ENCODE measurements at places on chromosomes 6 and 20.
A peak's percentile ranks its signal among the peaks of the same experiment; 100 is the strongest.

DNA sequence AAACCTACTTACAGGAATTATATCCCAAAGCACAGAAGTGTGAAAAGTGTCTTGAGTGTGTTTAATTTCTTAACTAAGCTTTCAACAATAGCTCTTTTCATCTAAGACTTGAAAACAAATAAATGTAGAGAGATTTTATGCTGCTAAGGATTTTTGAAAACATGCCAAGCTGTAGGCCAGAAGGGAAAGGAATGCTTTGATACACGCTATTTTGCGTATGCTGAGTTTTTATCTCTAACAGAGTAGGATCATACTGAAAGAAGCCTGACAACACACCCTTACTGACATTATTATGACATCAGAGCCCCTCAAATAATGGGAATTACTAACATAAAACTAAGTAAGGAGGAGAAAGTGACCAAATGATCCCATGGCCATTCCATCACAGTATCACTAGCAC lies 265.5 kb downstream of the KHDC1L start:
- DNase-seq = no peak

DNA sequence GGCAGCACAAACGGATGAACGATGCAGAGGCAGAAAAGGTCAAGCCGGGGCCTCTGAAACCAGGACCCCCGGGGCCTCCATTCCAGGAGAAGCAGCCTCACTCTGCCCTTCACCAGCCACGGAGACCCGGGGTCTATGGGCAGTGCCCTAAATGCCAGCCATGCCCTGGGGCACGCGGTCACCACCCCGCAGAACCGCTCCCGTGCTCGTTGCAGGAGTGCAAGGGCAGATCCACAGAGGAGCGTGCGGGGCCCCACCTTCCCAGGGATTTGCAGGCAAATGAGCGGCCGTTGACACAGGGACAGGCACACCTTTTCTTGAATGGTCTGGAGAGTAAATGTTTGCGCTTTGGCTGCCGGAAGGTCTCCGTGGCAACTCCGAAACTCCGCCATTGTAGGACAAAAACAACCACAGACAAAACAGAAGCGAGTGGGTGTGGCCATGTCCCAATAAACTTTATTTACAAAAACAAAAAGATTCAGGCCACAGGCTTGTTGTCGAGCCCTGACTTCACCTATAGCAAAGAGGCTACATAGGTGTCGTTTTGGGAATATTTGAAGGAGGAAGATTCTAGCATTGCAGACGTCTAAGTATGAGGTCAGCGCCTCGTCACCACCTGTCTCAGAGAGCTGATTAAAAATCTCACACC lies 163.3 kb downstream of the TAF4 start:
- DNase-seq = no peak

DNA sequence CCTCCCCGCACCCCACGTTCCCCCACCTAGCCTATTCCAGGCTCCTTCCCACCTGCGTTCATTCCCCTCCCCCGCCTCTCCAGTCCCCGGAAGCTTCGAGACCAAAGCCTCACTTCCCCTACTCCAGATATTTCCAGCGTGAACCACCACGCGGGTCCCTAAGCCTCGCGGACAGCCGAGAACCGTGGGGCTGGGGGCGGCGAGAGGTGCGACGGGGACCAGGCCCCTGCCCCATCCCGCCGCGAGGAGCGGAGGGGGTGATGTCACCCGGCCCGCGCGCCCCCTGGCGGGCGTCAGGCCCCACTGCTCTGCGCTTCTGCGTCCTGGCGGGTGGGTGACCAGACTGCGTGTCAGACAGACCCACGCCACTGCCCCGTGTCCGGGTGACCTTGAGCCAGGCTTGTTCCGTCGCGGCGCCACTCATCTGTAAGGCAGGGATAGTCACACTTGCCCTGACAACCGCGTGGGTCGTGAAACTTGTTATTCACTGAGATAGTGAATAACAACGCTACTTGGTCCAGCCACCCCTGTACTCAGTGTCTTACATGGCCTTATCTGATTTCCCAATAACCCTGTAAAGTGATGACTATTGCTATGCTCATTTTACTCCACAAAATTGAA lies 9.0 kb upstream of the HSP90AB1 start:
- DNase-seq = peak; percentile 56

- no peak for DNase-seq
Observed at GRCh38 chr20:46253391-46253790, 54.9 kb downstream of the CDH22 start.

- no peak for DNase-seq
Observed at GRCh38 chr6:69871107-69871506, 4.8 kb downstream of the COL19A1 start.

GRCh38 chr6:117344444-117345291 lies 79.3 kb downstream of the VGLL2 start:
- DNase-seq = no peak

DNA sequence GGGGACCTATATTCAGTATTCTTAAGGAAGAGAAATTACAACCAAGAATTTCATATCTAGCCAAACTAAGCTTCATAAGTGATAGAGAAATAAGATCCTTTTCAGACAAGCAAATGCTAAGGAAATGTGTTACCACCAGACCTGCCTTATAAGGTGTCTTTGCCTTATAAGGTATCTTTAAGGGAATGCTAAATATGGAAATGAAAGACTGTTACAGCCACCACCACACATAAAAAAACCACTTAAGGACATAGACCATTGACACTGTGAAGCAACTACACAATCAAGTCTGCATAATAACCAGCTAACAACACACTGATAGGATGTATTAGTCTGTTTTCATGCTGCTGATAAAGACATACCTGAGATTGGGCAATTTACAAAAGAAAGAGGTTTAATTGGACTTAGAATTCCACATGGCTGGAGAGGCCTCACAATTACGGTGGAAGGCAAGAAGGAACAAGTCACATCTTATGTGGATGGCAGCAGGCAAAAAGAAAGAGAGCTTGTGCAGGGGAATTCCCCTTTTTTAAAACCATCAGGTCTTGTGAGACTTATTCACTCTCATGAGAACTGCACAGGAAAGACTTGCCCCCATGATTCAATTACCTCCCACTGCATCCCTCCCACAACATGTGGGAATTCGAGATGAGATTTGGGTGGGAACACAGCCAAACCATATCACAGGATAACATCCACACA lies 119.2 kb upstream of the LAMA2 start:
- DNase-seq = no peak

DNA sequence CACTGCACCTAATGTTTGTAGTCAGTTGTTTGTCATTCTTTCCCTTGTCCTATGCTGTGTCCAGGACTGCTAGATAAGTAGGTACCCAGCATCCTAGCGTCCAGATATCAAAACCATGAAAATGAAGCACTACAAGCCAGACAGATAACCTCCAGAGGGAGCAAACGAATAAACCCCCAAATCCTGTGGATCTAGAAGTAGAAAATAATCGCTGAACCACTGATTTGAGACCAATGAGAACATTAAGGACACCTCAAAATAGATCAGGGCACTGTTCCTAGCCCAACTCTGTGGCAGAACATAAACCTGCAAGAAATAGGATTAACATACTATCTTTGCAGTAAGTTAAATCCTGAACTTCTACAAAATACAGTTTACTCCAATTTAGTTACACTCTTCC lies 1.1 kb upstream of the KLHL32 start:
- no peak for DNase-seq

DNA sequence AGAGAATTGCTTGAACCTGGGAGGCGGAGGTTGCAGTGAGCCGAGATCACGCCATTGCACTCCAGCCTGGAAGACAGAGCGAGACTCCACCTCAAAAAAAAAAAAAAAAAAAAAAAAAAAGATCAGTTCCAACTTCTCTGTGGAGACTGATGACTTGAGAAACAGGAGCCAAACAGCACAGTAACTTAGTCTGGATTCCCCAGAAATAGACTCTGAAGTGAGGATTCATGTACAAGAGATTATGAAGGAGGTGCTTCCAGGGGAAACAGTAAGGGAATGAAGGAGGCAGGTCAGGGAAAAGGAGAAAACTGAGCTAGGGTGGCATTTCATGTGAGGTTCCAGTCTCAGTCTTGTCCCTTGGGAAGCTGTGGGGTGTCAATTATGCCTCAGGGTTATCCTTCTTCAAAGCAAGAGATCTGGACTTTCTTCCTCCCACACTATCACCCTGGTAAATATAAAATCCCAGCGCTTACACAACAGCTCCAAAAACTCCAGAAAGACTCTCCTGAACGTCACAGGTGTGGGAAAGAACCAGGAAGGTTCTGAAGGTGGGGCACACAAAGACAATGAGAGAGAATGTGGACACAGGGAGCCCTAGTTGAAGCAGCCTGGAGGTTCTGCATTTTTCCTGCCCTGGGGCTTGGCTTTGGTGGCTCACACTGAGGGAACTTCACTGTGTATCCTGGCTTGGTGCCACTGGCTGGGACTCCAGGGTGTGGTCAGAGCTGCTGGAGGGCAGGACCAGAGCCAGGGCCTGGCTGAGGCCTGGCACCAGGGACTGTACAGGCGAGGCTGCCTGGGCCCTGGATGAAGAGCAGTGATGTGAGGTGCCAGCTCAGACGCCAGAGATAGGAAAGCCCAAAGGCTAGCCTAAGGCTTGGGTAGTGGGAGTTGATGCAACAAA lies 46.8 kb downstream of the PCNA start:
- peak; percentile 84 for DNase-seq

DNA sequence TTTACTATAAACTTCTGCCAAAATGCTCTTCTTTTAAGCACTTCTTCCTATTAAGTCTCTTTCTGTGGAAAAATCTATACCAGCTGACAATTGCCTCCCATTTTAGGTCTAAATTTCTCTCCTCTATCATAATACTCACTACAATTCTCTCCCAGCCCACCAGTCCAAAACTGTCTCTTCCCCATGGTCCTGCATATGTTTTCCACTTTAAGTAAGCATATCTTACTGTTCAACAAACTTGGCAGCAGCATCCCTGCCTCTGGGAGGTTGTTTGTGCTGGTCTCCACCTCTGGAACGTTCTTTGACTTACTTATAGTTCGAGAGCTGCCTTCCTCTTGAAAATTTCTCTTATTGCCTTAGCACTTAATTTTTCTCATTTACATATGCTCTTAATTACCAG lies 180.5 kb downstream of the COL12A1 start:
- DNase-seq = no peak

- DNase-seq = no peak
Observed at GRCh38 chr6:28838289-28838633, 85.5 kb downstream of the TRIM27 start.

DNA sequence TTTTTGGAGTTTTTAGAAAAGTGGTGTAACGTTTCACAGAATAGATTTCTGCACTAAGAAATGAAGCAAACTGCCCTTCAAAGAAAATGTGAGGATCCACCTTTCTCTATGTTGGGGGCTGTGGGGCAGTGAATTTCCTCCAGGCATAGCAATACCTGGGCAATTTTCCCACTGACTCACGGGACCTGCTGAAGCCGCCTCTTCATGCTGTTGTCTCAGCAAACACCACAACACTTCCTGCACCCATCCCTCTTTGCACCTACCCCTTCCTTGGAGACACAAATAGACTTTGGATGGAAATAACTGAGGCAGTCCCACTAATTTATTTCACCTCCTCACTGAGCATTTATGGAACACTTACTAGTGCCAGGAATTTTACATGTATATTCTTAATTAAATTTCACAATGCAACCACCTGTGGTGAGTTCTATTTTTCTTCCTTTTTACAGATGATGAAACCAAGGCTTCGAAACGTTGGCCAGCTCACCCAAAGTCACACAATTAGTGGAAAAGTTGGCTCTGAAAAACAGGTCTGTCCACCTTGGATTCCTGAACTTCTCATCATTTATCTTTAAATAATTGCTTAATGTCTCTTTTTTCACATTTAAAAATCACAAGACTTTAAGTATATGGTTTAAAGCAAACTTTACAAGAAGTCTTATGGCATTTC lies 17.2 kb upstream of the ADGRF1 start:
- DNase-seq = no peak

- DNase-seq = no peak
Observed at GRCh38 chr6:111817451-111818120, 55.7 kb downstream of the FYN start.

- no peak for DNase-seq
Observed at GRCh38 chr6:110543106-110543505, 66.7 kb upstream of the SLC22A16 start.

DNA sequence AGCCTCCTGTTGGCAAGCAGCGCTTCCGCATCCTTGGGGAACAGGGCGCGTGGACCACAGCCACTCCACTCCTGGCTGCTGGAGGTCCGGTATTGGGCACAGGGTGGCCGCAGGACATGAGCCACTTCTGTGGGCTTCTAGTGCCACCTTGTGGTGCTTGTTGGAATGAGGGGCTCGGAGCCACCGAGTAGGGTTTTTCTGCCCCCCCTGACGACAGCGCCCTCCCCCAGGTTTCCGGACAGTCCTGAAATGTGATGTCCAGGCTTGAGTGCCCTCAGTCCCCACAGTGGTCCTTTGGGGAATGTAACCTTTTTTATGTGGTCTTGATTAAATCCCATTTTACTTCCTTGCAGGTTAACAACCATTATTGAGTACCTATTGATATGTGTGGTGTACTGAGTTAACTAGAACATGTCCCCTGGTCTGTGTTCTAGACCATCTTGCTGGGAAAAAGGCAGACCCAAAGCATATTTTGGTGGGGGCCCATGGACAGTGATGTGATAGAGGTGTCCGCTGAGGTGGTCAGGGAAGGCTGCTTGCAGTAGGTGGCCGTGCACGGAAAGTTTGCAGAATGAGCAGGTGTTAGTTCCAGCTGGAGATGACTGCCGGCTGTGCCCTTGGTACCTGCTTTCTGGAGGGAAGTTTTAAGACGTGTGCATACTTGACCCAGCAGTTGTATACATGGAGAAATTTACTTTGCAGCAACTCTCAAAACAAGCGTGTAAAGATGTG lies 70.0 kb downstream of the PTPN1 start:
- peak; percentile 52 for DNase-seq

DNA sequence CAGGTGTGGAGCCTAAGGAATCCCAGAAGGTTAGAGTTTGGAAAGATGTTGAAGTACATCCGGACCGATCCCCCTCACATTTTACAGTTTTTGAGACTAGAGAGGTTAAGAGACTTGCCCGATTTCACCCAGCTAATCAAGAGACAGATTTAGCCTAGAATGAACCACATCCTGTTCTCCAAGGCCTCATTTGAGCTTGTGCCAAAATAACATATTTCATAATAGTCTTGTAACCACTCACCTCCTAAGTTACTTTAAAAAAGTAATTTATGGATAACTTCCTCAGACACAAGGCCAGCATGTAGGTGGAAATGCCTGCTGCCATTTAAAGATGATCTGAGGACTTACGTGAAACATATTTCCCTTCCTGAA lies 39.8 kb upstream of the ARHGAP18 start:
- peak; percentile 90 for DNase-seq

DNA sequence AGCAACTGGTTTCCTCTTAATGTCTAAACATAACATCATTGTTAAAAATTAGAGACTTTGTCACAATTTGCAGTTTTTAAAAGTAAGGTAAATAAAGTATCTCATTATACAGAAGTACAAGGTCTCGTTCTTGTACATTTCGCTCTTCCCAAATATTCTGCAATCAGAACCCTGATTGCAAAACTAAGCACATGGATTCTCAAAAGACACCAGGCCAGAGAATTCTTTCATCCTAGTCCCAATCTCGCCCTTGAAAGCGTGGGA lies 355 bp upstream of the AKAP7 start:
- DNase-seq = no peak

GRCh38 chr6:135281964-135282363 lies 100.9 kb downstream of the MYB start:
- DNase-seq = no peak

GRCh38 chr6:25975923-25976560 lies 13.4 kb downstream of the TRIM38 start:
- DNase-seq = no peak

- no peak for DNase-seq
Observed at GRCh38 chr6:86440608-86441007, 496.7 kb upstream of the HTR1E start.

Measured in AG10803 (cell line).